Dorsolateral prefrontal cortex (tissue), 122 donors: ENCODE measurements at places on chromosomes 5 and 9.

GRCh38 chr5:38162625-38163024, 95.7 kb upstream of the EGFLAM start:
- DNase-seq: no peak

DNA sequence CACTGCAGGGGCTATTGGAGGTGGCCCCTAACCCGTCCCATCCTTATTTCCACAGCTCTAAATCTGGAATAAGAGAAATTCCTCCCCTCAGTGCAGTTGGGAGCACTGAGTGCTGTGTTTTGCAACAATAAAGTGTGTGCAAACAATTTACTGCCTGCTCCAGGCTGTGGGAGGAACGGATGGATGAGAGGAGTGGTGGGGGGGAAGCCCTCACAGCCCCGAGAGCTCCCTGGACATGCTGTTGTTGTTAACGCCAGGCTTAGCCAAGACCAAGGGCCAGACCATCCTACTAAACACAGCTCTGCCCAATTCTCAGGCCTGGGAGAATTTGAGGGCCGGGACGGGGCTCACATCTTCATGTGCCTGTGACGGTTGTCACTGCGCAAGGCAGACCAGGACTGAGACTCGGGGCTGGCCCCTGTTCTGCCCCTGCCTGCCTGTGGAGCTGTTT, 200.2 kb downstream of the DAB2IP start:
- no peak for DNase-seq

DNA sequence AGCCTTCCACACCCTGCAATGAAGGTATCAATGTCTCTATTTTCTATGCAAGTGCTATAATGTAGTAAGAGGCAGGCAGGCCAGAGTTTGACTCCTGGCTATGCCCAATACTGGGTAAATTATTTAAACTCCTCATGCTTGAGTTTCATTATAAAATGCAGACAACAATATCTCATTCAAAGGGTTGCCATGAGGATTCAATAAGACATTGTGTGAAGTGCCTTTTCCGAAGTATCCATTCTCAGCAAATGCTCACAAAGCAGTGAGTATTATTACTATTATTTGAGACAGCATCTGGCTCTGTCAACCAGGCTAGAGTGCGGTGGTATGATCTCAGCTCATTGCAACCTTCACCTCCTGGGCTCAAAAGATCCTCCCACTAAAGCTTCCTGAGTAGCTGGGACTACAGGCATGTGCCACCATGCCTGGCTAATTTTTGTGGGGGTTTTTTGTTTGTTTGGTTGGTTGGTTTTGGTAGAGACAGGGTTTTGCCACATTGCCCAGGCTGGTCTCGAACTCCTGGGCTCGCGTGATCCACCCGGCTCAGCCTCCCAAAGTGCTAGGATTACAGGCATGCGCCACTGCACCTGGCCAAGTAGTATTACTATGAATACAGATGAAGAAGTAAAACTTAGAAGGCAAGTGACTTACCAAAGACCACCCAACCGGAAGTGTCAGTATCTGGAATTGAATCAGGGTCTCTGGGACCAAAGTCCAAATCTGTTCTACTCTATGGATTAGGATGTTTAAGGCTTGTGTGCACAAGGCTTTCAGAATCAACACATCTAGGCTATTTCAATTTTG, 18.8 kb downstream of the ADAM19 start:
- DNase-seq: no peak

DNA sequence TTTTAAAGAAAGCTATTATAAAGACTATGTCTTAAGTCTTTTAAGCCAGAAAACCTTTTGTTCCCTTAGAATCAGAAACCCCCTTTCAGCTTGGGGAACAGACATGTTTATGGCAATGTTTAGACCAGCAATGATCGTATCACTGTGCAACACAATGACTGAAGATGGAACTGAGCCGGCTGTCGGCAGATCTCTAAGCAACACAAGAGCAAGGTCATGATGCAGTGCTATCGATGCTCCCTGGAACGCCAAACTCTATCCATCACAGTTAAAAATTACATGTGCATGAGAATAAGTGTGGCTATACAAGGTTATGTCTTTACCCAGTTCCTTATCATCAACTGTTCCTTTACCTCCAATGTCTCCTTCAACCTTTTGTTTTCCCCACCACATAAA, 1.8 kb upstream of the RNF44 start:
- DNase-seq: no peak
